ENCODE measurements at places on chromosomes 4 and X.

GRCh38 chrX:69211701-69212100 is 46.4 kb upstream of the PJA1 start:
- DNase-seq, result no peak

DNA sequence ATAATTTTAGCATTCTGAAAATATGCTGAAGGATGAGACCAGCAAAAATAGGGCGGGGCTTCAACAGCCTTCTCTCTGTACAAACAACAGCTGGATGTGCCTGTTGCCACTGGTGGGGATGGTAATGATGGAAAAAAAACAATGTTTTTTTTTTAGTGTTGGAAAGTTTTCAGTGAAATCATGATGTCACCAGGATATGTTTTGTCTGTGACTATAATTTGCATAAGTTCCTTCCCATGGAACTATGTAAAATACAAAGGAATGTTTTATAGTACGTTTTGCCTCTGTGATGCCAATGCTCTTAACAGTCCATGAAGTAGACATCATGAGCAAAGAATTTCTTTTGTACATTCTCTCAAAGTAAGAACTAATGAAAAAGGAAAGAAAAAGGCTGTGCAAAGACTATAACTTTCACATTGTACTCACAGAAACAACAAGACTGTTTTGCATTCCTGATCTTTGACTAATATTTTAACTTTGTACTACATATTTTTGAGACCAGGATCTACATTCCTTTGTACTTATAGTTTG is 589.7 kb downstream of the SPRY1 start:
- DNase-seq, result no peak

DNA sequence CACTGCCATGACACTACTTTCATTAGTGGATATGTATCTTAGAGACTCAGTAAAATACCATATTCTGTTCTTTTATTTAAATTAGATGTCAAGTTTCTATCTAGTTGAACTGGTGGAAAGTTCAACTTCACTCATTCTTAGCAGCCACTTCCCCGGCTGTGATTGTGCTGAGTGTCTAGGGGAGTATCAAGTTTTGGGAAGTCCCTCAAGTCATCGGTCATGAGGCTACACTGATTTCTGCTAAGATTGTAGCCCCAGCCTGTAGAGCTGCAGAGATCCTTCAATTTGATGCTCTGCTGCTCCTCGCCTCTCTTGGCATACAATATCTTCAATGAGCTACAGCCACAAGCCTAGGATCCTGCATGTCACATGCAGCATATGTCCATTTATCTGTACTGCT is 53.9 kb downstream of the DMP1 start:
- DNase-seq, result no peak

- DNase-seq, result no peak
Observed at GRCh38 chrX:52979993-52980392, 21.7 kb upstream of the FAM156A start.

GRCh38 chr4:11843927-11844326 is 415.2 kb upstream of the HS3ST1 start:
- no peak for DNase-seq

GRCh38 chr4:118848242-118848641 is 12.3 kb upstream of the SEC24D start:
- no peak for DNase-seq

DNA sequence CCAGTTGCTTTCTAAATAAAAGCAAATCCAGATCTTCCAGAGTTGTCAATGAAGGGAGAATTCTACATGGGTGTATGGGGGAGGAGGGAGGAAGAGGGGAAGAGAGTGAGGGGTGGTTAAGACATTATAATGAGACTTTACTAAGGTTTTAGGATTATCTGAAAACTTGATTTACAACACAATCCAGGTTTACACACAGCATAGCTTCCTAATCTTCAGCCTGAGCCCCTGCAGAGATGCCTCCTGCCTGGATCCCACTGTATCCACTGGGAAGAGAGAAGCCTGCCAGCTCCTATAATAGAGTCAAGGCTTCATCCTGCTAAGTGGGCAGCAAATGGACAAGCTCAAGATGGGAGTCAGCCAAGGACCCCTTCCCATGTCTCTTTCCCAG is 85.6 kb upstream of the KIT start:
- no peak for DNase-seq

DNA sequence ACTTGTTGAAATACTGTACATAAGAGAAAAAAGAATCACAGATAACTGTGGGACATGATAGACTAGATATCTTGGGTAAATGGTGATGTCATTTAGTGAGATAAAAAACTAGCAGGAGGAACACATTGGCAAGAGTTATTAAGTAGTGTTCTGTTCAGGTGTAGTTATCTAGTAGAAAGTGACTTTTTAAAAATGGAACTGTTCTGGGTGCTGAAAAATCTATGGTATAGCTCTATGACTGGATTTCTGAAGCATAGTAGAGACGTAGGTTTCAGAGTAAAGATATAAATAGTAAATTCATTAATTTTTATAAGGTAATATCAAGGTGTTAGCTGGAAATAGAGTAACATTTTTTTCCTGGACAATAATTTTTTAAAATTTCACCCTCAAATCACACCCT is 225.1 kb upstream of the UGT8 start:
- DNase-seq, result no peak

- no peak for DNase-seq
Observed at GRCh38 chrX:88886908-88887307, 139.9 kb downstream of the CPXCR1 start.

DNA sequence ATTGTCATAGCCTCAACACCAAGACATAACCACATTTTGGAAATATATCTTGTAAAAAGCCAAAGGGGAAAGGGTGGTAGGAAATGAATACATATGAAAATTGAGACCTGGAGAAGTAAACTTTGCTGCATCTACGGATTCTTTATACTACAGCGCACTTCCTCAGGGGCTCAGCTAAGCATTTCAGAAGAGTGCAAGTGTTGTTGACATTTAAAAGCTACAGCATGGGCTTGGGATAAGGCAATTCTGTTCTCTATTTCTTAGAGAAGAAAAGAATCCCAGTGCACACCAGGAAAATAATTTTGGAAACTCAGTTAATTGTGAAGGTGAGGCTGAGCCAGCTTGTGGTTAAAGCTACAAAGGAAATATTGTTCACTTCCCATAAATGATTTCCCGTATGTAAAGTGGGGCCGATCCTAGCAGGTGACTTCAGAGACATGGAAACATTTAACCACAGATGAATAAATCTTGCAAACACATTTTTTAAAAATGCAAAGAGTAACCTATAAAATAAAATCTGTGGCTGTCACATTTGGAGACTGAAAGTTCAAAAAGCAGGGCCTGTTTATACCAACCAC is 12.6 kb upstream of the GBA3 start:
- DNase-seq, result no peak

DNA sequence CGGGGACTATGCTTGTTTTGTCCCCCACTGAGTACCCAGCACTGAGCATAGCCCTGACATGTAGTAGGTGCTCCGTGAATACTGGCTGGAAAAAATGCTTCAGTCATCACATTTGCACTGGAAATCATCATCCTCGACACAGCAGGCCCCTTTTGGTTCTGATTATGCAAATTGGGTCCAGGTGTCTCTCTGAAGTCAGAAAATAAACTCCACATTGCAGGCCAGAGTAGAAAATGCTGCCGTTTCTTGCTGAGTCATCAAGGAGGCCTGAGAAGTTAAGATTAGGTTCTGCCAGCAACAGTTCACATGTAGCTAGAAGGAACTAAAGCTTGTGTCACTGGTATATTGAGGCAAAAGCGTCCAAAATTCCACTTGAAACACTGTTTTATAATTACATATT is 15.0 kb upstream of the STK32B start:
- DNase-seq, result no peak

GRCh38 chr4:123866796-123867195 is 470.2 kb downstream of the SPRY1 start:
- no peak for DNase-seq

- no peak for DNase-seq
Observed at GRCh38 chr4:187236209-187236890, 512.7 kb upstream of the FAT1 start.

GRCh38 chr4:99382745-99383360 is 30.3 kb upstream of the ADH1C start:
- no peak for DNase-seq

GRCh38 chr4:28788929-28789490 is 1928.4 kb downstream of the STIM2 start:
- DNase-seq, result no peak

GRCh38 chr4:146245246-146245645 is 30.9 kb downstream of the REELD1 start:
- DNase-seq, result no peak

DNA sequence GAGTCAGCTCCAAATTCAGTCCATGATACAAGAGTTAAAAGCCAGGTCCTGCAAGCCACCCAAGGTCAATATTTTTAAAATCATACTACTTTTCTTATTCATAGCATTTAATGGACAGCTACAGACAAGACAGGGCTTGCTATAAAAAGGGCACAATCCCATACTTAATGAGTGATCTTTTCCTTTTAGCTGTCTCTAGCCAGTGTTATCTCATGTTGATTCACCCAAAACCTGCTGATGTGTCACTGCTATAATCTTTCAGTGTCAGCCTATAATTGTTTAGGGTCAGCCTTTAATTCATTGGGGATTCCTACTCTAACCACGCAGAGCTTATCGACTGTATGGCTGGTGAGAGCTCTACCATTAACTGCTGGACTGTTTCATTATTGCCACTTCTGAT is 51.2 kb upstream of the HCCS start:
- DNase-seq, result no peak

DNA sequence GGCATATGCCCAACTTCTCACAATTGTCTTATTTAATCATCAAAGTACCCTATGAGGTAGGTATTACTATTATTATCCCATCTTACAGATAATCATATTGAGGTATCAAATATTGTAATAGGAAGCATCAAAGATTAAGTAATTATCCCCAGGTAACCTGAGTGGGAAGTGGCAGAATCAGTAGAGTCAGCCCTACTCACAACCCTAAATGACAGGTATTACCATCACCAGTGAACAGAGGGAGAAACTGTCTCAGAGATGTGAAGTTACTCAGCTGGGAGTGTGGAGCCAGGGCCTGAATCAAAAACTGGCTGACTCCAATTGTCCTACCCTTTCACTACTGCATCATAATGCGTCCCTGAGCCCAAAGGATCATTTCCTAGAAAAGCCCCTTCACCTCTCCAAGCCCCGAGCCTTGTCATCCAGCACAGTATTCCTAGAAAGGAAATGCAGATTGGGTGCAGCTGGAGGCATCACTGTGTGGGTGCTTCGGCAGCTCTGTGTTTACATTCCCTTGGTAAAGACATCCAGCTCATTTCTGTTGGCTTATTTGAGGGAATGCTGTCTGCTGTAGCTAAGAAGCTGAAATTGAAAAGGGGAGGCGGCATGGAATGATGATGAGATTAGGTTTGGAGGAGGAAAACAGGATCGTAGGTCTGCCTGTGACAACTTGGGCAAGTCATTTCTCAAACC is 72.8 kb downstream of the DHX15 start:
- DNase-seq, result no peak

GRCh38 chr4:8534129-8534528 is 46.1 kb upstream of the GPR78 start:
- DNase-seq, result no peak

GRCh38 chr4:9949573-9949972 is 71.7 kb downstream of the SLC2A9 start:
- DNase-seq, result no peak

DNA sequence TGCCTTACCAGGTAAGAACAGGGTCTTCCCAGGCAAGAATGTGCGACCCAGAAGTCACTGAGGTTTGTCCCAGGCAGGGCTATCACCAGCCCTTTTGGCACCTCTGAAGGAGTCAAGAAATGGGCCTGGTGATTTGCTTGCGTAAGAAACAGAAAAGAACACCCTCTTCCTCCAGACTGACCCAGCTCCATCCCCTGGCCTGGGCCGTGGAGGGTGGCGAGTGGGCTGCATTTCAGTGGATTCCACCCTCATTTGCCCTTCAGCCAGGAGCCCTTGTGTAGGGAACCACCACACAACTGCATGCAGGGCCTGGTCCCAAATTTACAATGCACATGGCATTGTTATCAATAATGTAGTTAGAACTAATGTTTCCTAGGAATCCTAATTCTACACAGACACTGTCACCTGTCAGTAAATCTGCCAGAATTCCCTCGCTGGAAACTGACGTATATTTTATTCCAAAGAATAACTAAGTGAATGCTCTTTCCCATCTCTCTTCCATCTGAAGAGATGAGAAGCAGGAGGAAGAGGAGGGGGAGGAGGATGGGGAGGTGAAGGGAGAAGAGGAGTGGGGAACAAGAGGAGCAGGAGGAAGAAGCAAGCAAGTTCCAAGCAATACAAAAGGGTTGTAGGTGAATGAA is 46.6 kb downstream of the TSPAN5 start:
- DNase-seq, result no peak

DNA sequence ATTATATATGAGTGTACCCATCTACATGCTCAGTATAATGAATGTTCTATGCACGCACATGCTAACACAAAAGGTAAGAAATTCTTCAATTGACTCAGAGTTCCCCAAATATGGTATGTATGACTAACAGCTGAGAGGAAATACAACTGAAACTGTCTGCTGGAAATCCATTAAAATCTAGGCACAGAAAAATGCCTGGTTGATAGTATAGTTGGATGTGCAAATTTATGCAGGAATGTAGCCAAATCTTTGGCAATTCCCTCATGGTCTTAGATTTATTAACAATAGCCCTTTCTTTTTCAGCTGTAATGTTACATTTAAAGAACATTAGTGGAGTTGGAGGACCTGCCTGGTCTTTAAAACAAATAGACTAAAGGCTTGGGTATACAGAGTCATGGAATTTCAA is 5.5 kb downstream of the CAMK2D start:
- DNase-seq, result no peak

GRCh38 chrX:153448556-153449367 is 2.9 kb upstream of the TREX2 start:
- DNase-seq, result no peak

GRCh38 chr4:182740256-182740655 is 176.9 kb downstream of the DCTD start:
- no peak for DNase-seq

DNA sequence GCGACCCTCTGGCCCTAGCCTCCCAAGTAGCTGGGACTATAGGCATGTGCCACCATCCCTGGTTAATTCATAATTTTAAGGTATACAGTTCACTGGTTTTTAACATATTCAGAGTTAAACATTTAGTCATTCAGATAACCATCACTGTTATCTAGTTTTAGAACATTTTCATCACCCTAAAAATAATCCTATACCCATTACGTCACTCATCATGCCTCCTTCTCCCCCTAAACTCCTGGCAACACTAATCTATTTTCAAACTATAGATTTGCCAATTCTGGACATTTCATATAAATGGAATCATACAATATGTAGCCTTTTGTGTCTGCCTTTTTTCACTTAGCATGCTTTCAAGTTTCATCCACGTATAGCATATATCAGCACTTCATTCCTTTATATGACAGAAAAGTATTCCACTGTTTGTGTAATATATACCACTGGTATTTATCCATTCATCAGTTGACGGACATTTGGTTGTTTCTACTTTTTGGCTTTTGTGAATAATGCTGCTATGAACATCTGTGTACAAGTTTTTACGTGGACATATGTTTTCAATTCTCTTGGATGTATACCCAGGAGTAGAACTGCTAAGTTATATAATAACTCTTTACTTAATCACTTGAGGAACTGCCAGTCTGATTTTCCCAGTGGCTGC is 32.0 kb upstream of the RPS3A start:
- DNase-seq, result no peak

GRCh38 chr4:84808332-84808731 is 158.2 kb downstream of the WDFY3 start:
- DNase-seq, result no peak
